Activated CD8-positive, alpha-beta T cell treated with anti-CD3 and anti-CD28 coated beads for 36 hours (primary cell): ENCODE measurements at places on chromosomes 3 and 15. TPM values are rescaled to one million over a fixed set of nuclear protein-coding genes. Genes with fewer than 3 reads are reported as not detected.
A peak's percentile ranks its signal among the peaks of the same experiment; 100 is the strongest.

GRCh38 chr3:115974940-115975339, 351.6 kb downstream of the GAP43 start:
- no peaks in the 10 kb centered on the region for H3K36me3 ChIP-seq
- H3K27me3 ChIP-seq = no peaks in the 10 kb centered on the region
- no peaks in the 10 kb centered on the region for H3K4me1 ChIP-seq
- no peak for DNase-seq
- no peak overlapping the region for H3K4me3 ChIP-seq

DNA sequence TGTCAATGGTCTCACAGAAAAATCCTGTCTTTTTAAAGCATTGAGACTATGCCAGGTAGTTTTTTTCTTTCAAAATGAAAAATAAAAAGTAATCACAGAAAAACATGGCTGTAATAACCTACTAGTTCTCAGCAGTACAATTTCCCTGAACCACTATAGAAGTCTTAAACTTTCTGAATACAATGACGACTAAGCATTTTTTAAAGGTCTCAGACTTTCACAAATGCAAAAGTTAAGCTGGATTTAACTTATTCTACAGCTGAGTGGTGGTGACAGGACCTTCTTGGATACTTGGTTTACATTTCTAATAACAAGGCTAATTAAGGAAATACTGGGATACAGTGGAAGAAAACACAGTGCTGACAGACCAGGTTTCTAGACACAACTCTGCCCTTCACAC, 81.8 kb downstream of the CBLB start:
- peak overlapping the region; percentile 59 for H3K27ac ChIP-seq
- H3K4me1 ChIP-seq = peaks cover 62% of the 10 kb centered on the region
- no peak for DNase-seq
- H3K36me3 ChIP-seq = peaks cover 57% of the 10 kb centered on the region
- H3K27me3 ChIP-seq = no peaks in the 10 kb centered on the region

Gene FOXL2
- total RNA-seq = not detected

DNA sequence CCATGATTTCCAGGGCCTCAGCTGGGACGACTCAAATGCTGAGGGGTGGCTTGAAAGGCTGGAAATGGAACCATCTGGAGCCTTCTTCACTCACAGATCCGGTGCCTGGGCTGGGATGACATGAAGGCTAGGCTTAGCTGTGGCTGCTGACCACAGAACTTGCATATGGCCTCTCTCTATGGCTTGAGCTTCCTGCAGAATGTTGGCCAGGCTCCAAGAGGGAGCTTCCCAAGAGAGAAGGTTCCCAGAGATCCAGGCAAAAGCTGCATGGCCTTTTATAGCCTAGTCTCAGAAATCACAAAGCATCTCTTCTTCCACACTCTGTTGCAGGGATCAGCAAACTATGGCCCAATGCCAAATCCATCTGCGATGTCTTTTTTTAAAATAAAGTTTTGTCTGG, 44.8 kb downstream of the GATM start:
- no peak for DNase-seq
- H3K36me3 ChIP-seq = no peaks in the 10 kb centered on the region
- H3K27me3 ChIP-seq = peaks cover 3% of the 10 kb centered on the region
- H3K4me3 ChIP-seq = no peak overlapping the region
- H3K27ac ChIP-seq = no peak overlapping the region
